ENCODE measurements at places on chromosomes 12 and 14.

DNA sequence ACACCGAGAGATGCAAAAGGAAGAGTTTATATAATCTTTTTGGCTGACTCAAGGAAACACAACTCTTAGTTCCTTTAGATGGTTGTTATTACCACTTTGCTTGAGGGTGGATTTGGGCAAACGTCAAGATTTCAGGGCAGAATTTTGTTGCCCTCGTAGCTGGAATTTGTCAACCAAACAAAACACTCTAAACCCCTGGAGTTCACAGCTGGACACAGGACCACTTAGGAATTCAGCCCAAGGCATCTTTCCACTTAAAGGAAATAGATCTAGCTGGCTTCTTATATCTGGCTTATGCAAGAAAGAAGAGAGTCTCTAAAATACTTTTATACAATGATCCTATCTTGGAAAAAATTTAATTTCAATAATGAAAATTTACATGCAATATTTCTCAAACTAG lies 237.8 kb upstream of the LRIG3 start:
- DNase-seq: no peak

GRCh38 chr12:89155826-89156225 lies 196.5 kb downstream of the DUSP6 start:
- DNase-seq: no peak

DNA sequence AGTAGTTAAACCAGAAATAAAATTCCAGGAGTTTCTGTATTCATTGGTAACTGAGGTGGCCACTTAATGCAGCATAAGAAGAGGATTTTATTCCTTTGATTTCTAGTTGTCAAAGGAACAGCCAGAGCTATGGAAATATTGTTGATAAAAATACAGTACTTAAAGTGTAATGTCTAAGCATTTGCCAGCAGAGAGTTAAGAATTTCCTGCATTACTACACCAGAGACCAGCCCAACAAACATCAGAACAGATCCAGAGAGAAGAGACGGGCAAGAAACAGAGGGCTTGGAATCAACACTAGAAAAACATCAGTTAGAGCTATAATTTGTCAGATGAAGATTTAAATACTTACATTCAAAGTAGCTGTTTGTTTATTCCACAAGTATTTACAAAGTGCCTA lies 77.9 kb downstream of the ST8SIA1 start:
- no peak for DNase-seq

DNA sequence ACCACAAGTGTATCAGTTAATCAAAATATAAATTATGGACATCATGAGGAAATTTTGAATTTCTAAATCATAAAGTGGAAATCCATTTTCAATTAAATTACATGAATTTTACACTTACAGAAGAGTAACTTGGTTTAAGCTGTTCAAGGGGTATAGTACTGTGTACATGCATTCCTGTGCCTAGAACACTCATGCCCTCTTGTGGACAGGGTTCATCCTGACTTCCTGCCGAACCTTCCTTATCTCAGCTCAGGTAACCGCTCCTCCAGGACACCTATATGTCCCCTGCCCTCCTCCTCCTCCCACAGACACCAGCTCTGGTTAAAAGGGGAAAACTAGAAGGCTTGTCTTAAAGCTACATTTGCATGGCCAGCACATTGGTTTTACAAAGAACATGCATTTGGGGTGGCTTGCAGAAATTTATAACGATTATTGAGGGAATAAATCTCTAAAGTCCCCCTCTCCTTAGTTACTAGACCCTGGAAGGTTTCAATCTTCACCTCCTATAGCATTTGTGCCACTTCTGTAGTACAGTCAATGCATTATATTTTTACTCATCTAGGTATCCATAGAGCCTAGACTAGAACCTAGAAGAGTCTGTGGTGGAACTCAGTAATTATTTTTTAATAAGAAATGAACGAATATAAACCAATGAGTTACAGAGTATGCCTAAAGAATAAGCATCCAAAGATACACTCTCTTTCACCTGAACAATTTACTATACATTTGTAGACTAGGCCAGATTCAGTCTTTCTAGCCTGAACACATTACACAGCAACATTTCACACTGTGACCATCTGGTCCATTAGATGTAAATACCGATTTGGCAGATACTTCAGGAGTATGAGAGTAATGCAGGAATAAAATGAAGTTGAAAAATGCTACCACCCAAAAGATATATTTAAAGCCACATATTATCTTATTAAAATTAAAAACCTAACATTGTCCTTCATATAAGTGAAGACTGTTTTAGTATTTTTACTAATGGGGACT lies 345.6 kb downstream of the PAWR start:
- peak; percentile 68 for DNase-seq

- no peak for DNase-seq
These were observed 174.8 kb downstream of the EFCAB11 start for GRCh38 chr14:89779707-89780106.

DNA sequence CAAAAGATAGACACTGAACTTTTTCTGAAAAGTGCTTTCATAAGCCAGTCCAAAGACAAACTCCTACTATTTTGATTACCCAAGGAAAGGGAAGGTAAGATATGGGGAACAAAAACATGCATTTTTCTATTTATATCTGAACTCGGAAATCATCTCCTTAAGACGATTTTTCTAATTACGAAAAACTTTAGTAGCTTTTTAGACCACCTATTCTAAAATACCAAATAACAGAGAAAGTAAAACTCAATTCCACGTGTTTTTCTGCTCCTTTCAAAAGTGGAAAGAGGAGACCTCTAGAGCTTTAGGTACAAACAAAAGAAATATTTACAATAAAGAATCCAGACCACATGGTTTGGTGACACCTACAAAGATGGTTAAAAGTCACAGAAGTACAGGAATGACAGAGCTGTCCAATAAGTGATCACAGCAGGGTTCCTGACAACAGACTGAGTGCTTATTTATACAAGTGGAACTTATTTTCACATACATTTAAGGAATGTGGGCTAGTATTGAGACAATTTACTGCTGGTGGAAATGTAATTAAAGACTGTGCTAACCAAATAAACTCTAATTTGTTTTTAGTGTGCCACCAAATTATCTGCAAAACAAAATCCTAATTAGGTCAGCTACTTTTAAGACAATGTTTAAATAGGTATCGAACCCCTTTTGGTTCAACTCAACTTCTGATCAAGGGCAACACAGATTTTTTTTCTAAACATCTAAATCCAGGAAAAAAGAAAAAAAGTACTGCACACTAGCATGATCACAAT lies 2.4 kb downstream of the LRIG3 start:
- DNase-seq: no peak
